ENCODE measurements at places on chromosomes 5 and 9.
A peak's percentile ranks its signal among the peaks of the same experiment; 100 is the strongest.

GRCh38 chr9:105138306-105138801 lies 106.1 kb upstream of the SLC44A1 start:
- no peak for DNase-seq

- DNase-seq = no peak
Measured at GRCh38 chr5:139019880-139020279, 144.7 kb upstream of the LRRTM2 start.

DNA sequence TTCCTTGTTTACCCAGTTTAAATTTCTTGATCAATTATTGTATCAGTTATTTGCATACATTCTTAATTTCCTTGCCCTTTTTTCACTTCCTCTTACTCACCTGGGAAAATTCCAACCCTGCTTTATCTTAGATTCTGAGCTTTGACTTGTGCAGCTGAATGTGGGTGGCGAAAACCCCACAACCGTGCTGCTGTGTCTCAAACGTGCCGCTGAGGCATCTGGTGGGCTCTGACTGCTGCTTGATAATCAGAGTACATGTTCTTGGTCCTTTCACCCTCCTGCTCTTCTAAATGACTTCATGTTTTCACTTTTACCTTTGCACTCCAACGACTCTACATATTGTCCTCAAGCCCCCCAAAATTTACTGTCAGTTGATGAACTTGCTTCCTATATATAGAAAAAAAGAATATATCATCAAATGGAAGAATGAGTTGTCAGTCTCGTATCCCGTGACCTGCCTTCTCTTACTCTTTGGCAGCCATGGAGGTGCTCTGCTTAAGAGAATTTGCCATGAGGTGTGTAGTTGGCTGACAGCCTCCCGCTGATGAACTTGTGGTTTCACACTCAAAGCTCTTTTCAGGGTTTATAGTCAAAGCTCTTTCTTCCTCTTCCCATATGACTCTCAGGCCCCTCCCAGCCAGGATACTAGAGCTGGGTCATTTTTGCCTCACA lies 14.0 kb upstream of the JAK2 start:
- DNase-seq = no peak

DNA sequence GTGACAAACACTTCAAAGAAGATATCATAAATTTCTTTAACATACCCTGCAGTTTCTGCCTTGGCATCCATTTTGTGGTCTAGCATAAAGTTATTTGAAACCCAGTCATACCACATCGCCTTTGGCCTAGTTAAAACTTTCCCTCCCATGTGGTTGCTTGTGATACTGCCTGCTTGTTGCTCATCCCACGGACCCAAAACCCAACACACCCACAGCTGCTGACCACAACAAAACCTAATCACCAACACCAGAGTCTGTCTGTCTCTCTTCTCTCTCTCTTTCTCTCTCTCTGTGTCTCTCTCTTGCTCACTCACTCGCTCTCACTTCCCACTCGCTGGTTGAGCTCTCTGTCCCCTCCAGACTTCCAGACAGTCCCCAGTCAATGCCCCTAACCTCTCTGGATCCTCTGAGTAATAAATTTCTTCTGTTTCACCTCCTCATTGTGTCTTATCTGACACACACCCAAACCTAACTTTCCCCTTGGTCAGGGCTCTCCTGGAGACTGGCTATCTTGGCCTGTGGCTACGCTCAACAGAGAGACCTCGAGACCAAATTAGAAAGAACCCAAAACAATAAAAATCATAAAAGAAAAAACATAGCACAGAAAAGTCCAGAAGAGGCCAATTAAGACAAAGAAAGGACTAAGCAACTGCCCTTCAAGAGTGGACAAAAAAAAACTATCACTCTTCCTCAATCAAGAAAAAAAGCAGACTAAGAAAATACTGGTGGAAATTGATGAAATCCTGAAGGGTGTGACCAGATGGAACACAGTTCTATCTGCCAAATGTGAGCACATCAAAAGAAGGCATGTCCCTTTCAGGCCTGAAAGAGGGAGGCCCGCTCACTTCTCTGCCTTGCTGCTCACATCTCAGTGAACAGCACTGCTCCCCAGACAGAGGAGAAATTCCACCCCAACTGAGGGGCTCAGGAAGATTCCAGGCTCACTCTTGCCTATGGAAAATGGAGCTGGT lies 41.5 kb downstream of the TTLL11 start:
- no peak for DNase-seq

DNA sequence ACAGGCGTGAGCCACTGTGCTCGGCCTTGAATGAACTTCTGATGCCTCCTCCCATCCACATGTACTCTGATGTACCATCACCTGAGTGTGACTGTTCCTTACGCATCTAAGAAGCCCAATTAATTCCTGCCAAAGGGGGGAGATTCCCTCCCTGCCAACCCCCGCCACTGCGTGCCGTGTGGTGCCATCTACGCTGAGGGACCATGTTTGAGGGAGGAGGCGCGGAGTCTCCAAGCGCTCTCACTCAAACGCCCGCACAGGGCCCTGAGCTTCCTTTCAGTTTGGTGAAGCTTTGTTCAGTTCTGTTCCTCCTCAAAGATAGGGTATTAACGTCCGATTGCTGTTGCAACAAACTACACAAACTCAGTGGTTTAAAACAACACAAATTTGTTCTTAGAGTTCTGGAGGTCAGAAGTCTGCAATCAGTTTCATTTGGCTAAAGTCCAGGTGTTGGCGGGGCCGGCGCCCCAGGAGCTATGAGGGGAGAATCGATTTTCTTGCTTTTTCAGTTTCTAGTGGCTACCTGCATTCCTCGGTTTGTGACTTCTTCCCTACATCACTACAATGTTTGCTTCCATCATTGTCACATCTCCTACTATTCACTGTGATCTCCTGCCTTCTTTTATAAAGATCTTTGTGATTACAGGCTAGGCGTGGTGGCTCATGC lies 13.9 kb upstream of the PRXL2C start:
- DNase-seq = no peak

GRCh38 chr9:93828331-93829097 lies 126.6 kb downstream of the BARX1 start:
- no peak for DNase-seq

DNA sequence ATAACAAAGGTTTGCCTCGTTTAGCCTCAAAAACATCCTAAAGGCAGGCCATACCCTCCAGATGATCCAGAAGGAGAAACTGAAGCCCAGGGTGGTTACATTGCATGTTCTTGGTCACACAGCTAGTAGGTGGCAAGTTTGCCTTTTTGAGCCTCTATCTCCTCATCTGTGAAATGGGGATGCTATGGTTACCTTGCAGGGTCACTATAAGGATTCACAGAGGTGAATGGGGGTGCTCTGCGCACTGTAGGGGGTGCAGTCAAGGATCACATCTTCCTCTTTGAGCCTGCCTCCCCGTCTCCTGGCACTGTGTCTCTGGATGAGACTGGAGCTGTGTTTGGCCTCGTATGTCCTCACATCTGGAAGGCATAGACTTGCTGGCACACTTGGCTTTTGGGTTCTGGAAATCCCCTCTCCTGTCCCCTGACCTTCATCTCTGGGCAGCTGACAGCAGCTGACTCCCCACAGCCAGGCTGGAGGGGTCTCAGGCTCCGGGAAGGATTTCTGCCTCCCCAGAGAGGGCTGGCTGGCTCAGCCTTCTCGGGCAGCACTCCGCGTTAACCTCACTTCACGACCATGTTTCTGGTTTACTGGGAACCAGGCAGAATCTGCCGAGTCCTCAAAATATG lies 167.7 kb downstream of the RGS3 start:
- DNase-seq = no peak

DNA sequence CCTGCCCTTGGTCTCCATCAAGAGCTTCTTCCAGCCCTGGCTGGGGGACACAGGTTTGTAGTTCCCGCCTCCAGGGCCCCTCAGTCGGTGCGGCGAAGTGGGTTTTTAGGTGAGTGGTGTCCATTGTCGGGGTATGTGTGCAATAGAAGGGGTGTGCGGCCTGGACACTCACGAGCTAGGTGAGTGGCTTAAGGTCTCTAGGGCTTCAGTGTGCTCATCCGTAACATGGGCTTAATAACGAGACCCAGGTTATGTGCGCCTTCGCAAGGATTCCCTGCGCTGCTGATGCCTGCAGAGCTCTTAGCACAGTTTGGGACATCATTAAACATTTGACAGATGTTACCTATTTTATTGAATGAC lies 656 bp downstream of the CEP78 start:
- DNase-seq = no peak

DNA sequence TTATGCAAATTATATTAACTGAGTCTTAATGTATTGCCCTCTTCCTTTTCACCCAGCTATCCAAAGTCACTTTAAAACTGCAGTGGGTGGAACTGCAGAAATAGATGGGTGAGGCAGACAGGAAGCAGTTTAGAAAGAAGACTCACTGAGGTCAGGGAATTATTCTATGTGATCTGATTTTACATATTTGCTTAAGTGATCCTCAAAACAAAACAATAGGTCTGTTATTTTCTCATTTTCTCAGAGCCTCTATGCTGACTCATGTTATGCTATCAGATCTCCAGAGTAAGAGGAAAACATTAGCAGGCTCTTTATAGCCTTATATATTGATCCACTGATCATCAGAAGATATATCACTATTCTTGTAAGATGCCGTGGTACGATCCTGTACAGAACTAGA lies 63.5 kb downstream of the MRPS27 start:
- DNase-seq = no peak

DNA sequence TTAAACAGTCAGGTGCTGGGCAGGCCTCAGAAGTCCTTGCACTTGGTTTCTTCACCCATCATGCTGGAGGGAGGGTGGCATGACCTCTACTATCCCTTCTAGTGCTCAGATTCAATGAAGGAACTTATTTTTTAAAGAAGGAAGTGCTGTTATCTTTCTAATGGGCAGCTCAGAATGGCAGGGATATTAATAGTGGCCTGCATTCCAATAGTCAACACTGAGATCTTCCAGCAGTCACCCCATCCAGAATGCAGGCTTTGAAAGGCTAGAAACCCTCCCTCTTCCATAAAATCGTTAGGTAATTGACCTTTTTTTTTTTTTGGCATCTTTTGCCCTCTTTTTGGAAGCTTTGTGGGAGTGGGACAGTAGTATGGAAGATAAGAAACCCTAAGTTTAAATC lies 325.0 kb downstream of the ARRDC3 start:
- DNase-seq = no peak

DNA sequence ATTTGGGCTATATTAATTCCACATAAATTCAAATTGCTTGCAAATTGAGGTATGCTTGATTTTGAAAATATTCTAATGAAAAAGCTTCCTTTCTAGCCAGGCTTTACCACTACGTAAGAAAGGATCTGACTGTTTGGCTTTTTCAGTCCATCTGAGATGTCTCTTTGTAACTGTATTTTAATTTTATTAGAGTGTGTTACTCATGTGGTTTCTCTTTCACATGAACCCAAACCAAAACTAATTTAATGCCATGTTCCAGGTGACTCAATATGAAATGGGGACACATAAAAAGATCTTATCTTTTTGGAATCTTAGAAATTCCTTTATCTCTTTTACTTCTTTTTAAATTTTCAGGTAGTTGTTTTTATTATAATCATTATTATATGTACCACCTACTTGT lies 85.3 kb downstream of the NFIB start:
- no peak for DNase-seq

GRCh38 chr5:139385061-139386049 lies 2.3 kb upstream of the SLC23A1 start:
- DNase-seq = no peak

DNA sequence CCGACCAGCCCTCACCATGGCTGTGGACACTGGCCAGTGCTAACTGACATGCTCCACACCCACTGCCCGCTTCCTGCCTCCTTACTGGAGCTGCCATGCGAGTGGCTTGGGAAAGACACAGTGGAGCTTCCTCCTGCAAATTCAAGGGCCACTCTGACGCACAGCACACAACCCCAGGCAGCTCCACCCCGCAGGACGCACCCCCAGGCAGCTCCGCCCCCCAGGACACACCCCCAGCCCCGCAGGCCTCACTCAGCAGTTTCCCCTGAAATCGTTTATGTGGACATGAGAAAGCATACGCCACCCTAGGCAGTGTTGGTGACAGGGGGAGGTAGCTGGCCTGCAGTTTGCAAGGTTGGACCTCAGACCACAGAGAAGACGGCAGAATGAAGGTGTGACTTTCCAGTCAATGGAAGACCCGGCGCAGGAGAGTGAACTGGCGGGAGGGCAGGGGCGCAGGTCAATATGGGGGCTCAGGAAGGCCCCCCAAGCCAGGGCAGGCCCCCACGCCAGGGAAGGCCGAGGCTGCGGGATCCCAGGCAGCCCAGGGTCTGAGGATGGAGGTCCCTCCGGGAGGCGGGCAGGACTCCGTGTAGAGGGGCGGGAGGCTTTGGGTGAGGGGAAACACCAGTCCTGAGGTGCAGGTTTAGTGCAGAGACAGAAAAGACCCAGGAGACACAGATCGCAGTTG lies 21.6 kb downstream of the LPCAT1 start:
- no peak for DNase-seq

- peak; percentile 51 for DNase-seq
Measured at GRCh38 chr5:149434162-149435014, 55.3 kb upstream of the IL17B start.

DNA sequence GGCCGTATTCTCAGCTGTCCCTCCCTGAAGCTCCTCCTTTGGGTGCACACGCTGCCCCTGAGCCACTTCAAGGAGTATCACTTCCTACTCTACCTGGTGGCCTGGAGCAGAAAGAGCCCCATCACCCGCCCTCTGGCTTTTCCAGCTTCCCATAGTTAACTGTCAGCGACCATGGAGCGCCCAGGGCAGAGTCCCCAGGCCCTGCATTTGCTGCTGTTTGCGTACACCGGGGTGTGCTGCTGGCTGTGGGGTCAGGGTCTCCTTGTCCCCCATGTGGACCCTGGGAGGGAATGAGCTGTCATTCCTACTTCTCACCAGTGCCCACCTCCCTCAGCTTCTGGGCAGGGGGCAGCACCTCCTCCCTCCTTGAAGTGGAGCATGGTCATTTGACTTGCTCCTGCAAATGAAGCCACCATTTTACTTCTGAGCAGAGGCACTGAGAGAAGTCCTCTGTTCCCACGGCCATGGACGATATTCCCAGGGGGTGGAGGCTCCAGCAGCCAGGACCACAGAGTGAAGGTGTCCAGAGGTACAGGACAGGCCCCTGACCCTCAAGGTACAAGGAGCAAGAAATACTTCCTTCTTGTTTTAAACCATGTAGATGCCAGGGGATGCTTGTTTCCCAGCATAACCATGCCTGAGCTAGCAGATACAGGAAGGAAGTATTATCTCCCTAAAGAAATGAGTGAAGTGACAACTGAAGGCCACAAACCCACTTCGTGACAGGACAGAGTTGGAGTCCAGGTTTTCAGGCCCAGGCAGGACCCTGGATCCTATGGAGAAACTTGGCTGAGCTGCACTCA lies 40.6 kb upstream of the COL5A1 start:
- no peak for DNase-seq

DNA sequence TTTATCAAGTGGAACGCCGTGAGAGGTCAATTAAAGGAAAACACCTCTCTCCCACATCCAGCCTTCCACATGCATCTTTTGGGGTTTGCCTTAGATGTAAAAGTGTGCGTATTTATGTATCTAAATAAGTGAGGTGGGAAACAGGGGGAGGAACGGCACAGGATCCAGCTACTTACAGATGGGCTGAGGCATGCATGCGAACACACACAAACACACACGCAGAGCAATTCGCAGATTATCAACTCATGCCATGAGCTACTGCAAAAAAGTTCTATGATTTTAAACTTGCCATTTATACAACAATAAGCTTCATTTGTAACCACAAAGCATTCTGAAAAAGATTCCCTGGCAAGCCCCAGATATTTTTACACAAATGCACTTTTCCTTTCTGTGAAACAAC lies 242.1 kb downstream of the BNC2 start:
- DNase-seq = no peak

Measured in T1000 (cell line).